ENCODE measurements at places on chromosomes 6 and 20.
A peak's percentile ranks its signal among the peaks of the same experiment; 100 is the strongest.

GRCh38 chr6:56387621-56388414, 140.4 kb upstream of the COL21A1 start:
- DNase-seq: no peak

DNA sequence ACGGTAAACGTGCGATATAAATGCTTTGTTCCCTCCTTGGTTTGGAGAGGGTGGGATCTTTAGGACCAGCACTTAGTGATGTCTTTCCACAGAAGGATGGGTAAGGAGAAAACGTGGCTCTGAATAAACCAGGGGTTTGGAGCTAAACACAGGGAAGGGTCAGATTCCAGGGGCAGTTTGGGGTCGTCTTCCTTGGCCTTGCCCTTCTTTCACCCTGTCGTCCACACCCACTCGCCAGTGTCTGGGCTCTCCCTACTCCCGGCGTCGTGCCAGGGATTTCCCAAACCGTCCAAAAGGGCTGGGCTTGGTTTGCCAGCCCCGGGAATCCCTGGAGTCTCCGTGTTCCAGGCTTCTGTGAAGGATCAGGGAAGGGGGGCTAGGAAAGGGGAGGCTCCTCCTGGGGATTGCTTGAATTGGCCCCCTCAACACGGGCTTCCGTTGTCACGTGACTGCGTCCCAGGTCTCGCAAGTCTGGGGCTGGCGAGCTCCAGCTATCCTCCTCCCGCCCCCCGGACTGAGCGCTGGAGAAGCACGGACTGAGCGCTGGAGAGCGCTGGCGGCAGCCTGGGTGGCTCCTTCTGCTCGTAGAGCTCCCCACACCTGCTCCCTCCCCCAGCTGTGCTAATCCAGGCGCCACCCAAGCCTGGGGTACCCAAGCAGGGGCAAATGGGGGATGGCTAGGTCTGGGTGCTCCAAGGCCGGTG, 9.4 kb upstream of the ARMC12 start:
- no peak for DNase-seq

GRCh38 chr20:38243709-38244020, 16.9 kb downstream of the KIAA1755 start:
- no peak for DNase-seq

GRCh38 chr6:164396071-164397047, 913.0 kb downstream of the C6orf118 start:
- no peak for DNase-seq

DNA sequence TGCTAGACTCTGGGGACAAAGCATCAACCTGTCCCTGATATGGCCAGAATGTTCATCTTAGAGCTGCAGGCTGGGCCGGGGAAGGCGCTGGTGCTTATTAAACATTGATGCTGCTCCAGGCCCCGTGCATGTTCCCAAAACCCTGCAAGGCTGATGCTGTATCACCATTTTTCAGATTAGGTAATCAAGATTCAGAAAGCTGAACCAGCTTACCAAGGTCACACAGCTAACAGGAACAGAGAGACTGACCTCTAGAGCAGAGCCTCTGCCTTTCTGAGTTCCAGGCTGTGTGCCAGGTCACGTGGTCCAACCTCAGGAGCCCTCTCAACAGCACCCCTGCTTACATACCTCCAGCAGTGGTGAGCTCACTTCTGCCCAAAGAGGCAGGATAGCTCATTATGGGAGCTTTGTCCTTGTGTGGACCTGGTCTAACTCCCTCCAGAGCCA, 16.1 kb upstream of the VSTM2L start:
- DNase-seq: no peak

- no peak for DNase-seq
These were observed 59.9 kb downstream of the MACROD2 start for GRCh38 chr20:14055127-14055742.

DNA sequence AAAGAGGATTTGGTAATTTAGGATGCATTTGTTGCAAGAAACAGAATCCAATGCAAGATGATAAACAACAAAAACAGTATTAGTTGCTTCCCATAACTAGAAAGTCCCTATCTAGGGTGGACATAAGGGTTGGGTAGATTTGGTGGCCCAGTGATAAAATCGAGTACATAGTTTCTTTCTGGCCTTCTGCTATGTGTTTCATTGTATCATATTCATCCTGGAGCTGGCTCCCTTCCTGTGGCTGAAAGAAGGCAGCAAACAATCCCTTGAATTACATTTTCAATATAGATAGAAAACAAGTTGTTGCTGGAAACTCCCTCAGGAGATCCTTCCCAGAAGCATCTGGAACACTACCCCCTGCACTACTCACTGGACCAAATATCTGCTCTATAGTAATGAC, 135.1 kb downstream of the ID4 start:
- no peak for DNase-seq

GRCh38 chr6:139376017-139376330, 1.5 kb upstream of the CITED2 start:
- DNase-seq: no peak

DNA sequence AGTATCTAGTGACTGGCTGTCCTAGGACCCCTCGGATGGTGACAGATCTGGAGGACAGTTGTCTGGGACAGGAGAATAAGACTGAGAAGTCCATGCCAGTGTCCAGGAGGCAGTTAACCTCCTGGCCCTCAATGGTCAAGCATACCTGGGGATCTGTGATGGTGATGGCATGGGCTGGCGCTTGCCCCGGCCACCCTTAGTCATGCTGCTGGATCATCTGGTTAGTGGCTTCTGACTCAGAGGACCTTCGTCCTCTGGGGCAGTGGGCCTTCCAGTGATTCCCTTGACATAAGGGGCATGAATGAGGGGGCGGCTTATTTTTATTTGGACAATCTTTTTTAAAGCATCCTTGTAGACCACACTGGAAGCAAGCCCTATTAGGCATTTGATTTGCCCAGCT, 24.0 kb upstream of the SF3B5 start:
- DNase-seq: no peak

DNA sequence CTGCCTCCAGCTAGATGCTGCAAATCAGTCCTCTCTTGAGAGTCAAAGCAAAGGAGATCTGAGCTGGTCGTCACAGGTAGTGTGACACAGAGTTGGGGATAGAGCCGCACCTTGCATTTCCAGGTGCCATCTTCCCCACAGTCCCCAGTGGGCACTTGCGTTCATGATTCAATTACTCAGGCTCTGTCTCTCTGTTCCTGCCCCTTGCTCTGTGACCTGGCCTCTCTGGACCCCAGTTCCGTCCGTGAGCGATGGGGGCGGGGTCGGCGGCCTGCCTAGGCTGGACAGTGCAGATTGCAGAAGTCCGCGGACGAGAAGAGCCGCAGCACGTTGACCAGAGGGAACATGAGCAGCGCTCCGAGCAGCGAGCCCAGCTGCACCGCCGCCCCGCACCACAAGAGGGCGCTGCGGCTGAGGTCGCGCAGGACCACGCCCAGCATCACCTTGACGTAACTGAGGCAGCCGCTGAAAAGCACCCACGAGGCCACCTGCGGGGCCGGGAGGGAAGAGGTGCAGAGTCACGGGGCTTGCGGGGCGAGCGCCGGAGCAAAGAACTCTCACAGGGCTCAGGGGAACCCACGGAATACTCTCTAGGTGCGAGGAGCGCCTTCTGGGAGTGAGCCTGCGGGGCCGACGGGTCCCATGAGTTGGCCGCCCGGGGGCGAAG, 7.4 kb downstream of the SLC52A3 start:
- peak; percentile 39 for DNase-seq

DNA sequence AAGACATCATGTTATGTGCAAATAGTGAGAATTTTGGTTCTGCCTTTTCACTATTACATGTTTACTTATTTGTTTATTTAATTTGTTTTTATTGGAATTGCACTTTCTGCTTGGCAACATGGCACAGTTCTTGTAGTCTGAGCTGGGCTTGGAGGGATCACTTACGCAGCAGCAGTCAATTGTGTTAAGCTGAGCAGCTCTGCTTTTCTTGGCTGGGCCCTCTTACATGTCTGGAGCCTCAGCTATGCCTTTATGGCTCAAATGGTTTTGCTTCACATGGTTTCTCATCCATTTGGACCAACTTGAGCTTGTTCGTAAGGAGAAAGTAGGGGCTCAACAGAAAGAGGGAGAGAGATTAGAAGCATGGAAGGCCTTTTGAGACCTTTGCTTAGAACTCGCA, 327.5 kb upstream of the EPHA7 start:
- no peak for DNase-seq

GRCh38 chr6:152338335-152339125, 298.6 kb downstream of the SYNE1 start:
- DNase-seq: peak; percentile 76

DNA sequence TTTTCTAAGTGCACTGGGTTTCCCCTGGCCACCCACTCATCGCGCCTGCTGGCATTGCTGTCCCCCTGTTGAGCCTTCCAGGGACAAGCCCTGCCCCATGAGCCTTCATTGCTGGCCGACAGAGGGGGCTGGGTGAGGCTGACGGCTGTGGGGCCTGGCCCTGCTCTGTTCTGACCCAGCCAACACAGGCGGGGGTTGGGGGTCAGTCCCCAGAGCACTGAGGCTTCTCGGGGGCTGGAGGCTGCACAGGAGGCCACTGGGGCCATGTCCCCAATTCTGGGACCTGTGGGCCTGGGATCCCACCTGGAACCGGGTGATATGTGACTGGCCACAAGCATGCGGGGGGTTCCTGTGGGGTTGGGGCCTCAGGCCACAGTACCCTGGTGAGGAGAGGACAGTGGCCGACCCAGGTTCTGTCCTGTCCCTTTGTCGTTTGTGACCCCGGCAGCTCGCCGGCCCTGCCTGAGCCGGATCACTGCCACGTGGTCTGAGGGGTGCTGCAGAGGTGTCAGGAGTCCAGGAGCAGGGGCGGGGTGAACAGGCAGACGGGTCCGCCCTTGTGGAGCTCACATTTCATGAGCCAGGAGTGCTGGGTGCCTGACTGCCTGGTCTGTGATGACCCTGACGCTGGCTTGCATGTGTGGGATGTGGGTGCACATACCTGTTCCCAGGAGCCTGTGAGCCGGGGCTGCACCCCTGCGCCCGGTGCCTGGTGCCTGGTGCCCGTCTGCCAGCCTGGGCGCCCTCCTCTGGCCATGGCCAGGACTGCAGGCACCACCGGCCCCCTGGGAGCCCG, 2.1 kb upstream of the COL20A1 start:
- peak; percentile 87 for DNase-seq
